ENCODE measurements at places on chromosomes 5 and 9.

- no peak for DNase-seq
Observed at GRCh38 chr5:55205001-55205400, 22.1 kb downstream of the MCIDAS start.

GRCh38 chr9:35628389-35628991 lies 10.3 kb upstream of the CD72 start:
- DNase-seq = no peak

DNA sequence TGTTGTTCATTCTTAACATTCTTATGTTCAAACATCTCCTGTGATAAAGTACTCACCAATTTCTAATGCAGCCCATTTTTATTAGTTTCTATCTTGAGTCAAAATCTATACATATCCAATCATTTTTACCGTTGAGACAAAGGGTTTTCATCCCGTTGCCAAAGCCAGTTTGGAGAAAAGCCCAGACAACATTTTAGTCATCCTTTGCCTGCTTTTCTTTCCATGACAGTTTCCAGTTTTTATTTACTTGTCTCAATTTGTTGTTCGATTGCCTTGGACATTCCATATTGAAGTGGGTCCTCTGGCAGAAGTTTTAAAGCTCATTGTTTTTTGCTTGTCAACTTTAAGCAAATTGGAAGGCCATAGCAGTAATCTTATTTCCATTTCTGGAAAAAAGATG lies 123.9 kb downstream of the RAB3C start:
- no peak for DNase-seq

- no peak for DNase-seq
Observed at GRCh38 chr5:6264394-6264793, 114.0 kb downstream of the MED10 start.

- no peak for DNase-seq
Observed at GRCh38 chr5:38563624-38564023, 7.2 kb upstream of the LIFR start.

DNA sequence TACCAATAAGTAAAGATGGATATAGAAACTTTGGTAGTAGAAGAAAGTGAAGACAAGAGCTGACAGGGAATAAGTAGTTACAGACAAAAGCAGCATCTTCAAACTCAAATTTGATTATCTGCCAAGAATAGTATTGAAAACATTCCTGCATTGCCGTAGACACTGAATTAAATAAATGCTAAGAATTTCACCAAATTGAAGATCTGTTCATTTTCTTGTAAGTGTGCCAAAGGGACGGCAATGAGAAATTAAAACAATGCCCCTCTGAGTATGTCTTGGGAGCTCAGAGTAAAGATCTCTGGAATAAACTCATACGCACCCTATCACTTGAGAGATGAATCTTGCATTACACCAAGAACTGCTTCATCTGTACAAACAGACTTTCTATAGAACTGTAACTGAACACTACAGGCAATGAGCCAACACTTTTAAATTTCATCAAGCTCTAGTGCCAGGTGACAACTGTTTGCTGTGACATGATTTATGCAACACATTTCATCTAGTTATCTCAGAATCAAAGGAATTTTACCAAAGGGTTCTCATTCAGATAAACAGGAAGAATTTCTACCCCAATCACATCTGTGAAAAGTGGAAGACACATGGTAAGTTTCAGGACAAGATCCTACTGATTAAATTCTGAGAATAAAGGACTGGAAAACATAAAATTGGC lies 66.9 kb downstream of the RFX3 start:
- no peak for DNase-seq

GRCh38 chr5:158390577-158390976 lies 531.6 kb upstream of the CLINT1 start:
- no peak for DNase-seq

GRCh38 chr9:17614250-17614649 lies 35.4 kb downstream of the SH3GL2 start:
- no peak for DNase-seq

DNA sequence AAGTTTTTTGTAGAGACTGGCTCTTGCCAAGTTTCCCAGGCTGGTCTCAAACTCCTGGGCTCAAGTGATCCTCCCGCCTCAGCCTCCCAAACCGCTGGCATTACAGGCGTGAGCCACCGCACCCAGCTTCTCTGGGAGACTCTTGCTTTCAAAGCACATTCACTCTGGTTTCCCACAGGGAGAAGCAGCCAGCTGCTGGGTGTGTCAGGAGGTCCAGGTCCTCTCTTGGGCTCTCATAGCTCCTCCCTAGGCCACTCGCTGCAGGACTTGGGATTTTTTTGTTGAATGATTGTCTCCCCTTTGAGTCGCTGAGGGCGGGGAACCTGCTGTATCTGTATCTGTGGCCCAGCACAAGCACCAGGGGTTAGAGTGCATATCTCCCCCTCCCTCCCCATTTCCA lies 68.4 kb upstream of the RAPGEF1 start:
- no peak for DNase-seq

DNA sequence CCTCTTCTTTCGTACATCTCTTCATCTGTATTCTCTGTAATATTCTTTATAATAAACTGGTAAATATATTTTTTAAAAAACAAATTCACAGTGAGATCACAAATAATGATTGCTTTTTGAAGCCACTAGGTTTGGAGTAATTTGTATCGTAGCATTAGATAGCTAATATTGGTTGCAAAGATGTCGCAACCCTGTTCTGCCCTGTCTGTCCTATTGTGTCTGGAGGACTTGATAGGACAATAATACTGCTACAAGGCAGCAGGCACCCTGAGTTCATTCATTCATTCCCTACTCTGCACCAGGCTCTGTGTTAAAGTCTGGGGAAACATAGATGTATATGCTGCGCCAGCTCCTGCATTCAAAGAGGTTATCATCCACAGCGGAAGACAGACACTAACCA lies 206.7 kb upstream of the KLF4 start:
- no peak for DNase-seq

- DNase-seq = no peak
Observed at GRCh38 chr5:134541736-134542376, 16.4 kb downstream of the JADE2 start.

GRCh38 chr9:99040911-99041582 lies 63.9 kb upstream of the TGFBR1 start:
- no peak for DNase-seq

DNA sequence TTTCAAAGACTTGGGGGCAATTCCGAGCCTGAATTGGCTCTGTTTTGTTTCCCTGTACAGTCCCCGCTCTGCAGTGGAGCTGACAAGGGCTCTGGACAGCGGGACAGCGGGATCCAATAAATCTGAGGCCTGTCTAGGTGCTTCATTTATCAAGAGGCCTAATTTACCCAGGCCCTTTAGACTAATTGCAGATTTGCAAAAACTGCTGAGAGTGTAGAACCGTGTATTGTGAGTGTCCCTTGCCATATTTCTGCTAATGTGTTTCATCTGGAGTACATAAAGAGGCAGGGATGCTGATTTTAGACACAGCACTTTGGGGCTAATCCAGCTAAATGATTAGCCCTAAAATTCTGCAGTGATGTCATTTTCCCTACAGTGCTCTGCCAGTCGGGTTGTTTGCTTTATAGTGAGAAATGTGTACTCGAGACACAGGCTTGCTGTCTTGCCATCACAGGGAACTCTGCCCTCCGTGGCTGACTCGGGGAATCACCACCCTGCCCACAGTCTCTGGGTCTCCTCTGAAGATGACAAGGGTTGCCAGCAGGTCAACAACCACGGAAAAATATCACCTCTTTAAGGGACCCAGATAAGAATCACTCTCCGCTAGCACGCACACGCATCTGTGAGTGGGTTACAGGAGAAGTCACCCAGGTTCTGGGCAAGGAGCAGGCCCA lies 592.0 kb downstream of the BNC2 start:
- no peak for DNase-seq

DNA sequence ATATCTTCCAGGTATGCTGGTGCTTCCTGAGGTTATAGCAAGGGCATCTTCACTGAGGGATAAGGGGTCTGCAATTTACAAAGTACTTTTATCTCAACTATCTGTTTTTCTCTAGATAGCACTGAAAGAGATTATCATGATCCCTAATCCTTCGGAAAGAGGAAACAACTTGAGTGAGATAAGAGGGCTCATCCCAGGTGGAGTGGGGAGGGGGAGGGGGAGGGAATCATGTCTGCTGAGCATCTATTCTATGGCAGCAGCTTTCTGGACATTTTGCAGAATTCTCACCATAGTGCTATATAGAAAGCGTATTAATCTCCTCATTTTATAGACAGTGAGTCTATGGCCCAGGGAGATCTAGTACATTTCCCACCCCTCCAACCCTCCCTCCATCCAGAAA lies 5.9 kb downstream of the TNFSF15 start:
- DNase-seq = no peak
